CD8-positive, alpha-beta memory T cell (primary cell): ENCODE measurements at places on chromosomes 3 and 15. TPM values are rescaled to one million over a fixed set of nuclear protein-coding genes. Genes with fewer than 3 reads are reported as not detected.

GRCh38 chr3:8712045-8712907 is 21.3 kb upstream of the CAV3 start:
- no peak for DNase-seq

- no peak for DNase-seq
These were observed 413.5 kb upstream of the C2CD4B start for GRCh38 chr15:62578546-62578945.

DNA sequence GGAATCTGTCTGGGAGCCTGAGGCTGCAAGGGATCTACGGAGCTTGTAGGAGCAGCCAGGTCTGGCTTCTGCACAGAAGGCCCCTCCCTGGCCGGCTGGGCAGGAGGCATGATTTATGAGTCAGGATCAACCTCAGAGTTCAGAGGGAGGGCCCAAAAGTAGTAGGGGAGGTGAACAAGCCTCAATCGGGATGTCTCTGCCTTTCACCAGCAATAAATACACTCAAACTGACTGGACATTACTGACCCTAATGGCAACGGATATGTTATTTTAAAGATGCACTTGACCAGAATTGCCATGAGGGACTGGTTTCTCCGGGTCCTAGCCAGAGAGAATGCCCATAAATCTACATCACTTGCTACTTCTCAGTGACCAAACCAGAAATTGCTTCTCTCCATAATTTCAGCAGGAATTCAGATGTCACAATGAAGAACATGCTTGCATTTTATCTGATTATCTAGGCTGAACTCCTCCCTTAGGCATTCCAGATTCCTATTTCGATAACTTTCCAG is 109.6 kb upstream of the LMOD3 start:
- DNase-seq: no peak

GRCh38 chr3:190038050-190038933 is 82.4 kb downstream of the P3H2 start:
- no peak for DNase-seq

DNA sequence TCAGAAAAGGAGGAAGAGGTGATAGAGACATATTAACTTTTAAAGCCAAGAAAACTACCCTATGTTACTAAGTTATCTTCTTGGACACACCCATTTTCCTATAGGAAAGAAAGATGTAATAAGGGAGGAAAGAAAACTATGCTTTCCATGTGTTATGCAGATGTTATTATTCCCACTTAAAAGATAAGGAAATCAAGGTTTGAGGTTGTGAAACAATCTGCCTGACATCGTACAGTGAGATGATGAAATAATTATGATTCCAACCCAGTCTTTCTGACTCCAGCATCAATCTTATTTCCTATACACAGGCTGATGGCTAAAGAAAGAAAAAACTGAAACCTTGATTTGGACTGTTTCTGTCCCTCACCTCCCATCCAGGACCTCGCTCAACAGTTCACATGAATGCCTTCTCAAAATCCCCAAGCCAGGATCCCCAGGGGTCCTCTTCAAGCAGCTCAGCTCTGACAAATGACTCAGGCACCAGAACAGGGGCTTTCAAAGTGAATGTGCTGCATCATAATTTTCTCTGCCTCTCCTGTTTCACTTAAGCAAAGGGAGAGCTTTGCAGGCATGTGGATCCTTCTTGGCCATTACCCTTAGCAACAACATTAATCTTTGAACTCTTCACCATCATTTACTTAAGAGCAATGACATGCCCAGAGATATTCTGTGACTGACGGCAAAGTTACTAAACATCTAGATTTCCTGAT is 12.4 kb upstream of the EID1 start:
- no peak for DNase-seq

GRCh38 chr3:96192966-96193550 is 621.3 kb upstream of the EPHA6 start:
- no peak for DNase-seq

- no peak for DNase-seq
These were observed 42.3 kb upstream of the GLCE start for GRCh38 chr15:69118089-69118488.

GRCh38 chr15:35246451-35246850 is 161.4 kb upstream of the NANOGP8 start:
- DNase-seq: no peak

- DNase-seq: peak; percentile 72
These were observed 817 bp downstream of the CLK3 start for GRCh38 chr15:74616366-74616939.

DNA sequence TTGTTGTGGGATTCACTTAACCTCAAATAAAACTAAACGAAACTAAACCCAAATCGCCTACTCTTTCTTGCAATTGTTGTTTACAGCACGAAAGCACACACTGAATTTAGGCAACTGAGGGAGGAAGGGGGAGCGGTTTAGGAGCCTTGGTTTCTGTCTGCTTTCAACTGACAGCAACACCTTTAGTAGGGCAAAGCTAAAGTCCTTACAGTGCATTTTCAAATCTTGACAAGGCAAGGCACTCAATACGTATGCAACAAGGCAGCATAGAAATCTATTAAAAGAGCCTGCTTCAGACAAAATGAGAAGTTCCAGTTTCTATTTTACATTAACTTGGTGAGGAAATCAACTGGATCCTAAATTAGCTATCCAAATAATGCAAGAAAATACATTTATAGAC is 174.6 kb downstream of the CHST2 start:
- no peak for DNase-seq

DNA sequence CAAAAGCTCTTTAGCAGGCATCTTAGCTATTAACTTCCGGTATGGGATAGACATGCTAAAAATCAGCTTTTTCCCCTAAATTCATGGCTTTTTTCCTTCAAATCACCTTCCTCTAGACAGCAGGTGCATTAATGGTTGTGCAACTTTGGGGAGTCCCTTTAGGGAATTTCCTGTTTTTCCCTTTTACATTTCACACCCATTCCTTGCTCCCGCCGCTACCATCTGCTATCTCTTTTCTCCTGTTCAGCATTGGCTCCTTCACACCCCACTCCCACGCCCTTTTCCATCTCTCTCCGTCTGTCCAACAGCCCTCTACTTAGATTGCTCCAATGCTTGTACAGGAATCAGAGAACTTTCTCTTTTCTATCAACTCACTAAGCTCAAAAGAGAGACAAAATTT is 43.4 kb downstream of the FEZF2 start:
- DNase-seq: no peak

GRCh38 chr3:72176537-72177041 is 391.6 kb upstream of the PROK2 start:
- DNase-seq: no peak

DNA sequence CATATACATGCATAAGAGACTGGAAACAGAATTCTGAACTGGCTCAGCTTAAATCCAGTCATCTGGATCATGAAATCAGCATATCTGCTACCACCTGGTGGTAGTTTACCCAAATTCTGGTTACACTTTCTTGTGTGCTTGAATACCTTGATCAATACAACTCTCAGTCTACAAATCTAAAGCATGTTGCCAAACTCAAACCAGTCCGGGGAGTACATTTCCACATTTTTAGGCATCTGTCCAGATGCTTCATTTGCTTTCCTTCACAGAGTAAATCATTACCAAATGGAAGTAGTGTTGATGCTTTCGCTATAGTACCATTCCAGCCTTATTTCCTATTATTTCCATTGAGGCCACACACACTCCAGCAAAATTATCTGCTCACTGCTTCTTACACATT is 126.4 kb downstream of the P2RY1 start:
- DNase-seq: no peak

DNA sequence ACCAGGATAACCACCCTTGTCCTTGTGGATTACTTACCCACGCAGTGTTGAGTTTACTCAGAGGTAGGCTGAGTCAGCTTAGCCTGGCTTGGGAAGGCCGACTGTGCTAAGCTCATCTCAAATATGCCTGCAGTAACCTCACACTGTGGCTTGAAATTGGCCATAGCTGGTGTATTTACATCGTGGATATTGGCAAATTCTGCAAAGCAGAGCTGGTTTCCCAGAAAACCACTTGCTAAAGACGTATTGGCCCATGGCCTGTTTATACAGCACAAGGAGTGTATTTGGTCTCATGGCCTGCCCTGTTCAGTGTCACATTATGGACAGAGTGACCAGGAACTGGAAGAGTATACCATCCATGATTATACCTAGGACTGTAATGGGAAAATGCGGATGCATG is 170.5 kb upstream of the UBE3A start:
- DNase-seq: no peak

GRCh38 chr15:98916826-98917225 is 90.8 kb downstream of the PGPEP1L start:
- DNase-seq: no peak

- DNase-seq: no peak
These were observed 201.2 kb downstream of the FAM43A start for GRCh38 chr3:194886836-194887235.

- DNase-seq: no peak
These were observed 851.1 kb downstream of the FHIT start for GRCh38 chr3:60399861-60400845.

DNA sequence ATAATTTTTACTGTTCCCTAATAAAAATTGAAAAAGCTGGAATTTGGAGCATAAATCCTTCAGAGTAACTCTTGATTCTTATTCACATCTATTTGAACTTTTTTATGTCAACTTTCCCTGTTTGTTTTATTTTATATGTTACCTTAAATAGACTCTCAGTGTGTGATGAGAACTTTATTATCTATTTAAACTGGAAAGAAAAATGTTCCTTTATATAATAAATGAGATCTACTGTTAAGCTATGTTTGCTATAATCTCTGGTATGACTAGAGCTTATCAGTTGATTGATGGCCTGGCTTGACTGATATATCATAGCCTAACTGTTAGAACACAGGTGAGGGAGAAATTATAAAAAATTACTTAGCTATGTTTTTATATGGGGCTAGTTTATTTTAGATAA is 330.6 kb upstream of the EPHA6 start:
- no peak for DNase-seq

DNA sequence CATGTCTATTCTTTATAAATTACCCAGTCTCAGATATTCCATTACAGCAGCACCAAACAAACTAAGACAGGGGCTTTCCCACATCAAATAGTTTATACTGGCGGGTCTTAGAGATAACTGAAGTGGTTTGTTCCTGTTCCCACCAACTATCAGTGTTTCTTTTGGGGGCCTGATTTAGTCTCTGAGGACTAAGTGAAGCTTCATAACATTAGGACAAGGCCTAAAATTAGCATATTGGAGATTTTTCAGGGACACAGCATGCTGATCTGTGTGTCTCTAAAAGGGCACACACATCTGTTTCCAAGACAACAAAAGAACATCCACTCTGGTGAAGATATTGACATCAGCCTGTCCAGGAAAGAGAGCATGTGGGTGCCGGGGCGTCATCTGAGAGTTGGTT is 72.6 kb upstream of the SEMA6D start:
- DNase-seq: no peak

GRCh38 chr3:94372026-94372425 is 309.2 kb downstream of the NSUN3 start:
- no peak for DNase-seq

GRCh38 chr3:22939349-22939748 is 263.8 kb upstream of the UBE2E2 start:
- DNase-seq: no peak

DNA sequence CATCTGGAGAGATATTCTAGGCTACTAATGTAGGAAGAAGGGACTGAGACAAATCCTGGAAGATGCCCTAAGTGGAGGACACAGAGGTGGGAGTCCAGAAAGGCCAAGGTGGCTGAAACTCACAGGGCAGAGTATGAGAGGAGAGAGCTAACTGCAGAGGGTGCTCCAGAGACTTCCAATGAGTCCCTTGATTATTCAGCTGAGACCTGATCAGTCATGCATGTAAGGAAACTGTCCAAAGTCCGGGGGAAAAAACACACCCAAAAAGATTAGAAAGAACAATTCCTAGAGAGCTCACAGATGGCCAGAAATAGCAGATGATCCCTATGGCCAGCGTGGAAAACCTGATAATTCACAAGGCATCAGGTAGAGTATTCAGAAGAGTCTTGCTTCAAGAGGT is 18.7 kb upstream of the FOXP1 start:
- DNase-seq: no peak

GRCh38 chr15:92611995-92612745 is 43.4 kb downstream of the FAM174B start:
- no peak for DNase-seq

DNA sequence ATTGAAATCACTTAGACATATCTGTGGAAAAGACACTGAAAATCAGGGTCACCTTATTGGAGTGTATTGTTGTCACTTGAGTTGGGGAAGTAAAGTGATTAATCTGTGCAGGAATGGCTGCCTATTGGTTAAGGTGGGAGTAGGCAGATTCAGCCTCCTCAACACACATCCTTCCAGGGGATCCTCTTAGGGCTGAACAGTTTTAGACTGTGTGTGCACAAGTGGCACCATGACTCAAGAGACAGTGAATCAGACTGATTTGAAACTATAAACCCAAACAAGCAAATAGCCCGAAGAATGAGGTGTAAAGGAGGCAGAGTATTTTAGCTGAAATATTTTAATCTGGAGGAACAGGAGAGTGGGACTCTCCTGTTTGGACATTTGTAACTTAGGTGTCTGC is 4.9 kb downstream of the ABHD17C start:
- no peak for DNase-seq

- DNase-seq: no peak
These were observed 12.9 kb upstream of the DCBLD2 start for GRCh38 chr3:98914210-98915080.

GRCh38 chr3:48408823-48409281 is 21.0 kb downstream of the PLXNB1 start:
- no peak for DNase-seq

The LRRC2 gene
- 0.04 TPM for total RNA-seq

The AMT gene
- 1.6 TPM for total RNA-seq

The SELENOT gene
- 162 TPM for total RNA-seq

The HTR3E gene
- total RNA-seq: not detected

The NEK11 gene
- 2.4 TPM for total RNA-seq

The SAMMSON gene
- not detected for total RNA-seq

The GOLGA8Q gene
- total RNA-seq: 1.0 TPM

The GPR149 gene
- total RNA-seq: not detected

The CHRNA3 gene
- not detected for total RNA-seq

The LTK gene
- total RNA-seq: 0.27 TPM

The MAGEL2 gene
- not detected for total RNA-seq

The NLGN1 gene
- not detected for total RNA-seq

The STRC gene
- total RNA-seq: 0.27 TPM

The FAM227B gene
- total RNA-seq: 4.9 TPM

The C3orf22 gene
- not detected for total RNA-seq

The CAND2 gene
- total RNA-seq: 1.0 TPM

The ACAN gene
- not detected for total RNA-seq
